T-helper 9 cell (primary cell): ENCODE measurements at places on chromosomes 6 and 20.

GRCh38 chr6:119728220-119728750, 378.7 kb upstream of the MAN1A1 start:
- DNase-seq = no peak

DNA sequence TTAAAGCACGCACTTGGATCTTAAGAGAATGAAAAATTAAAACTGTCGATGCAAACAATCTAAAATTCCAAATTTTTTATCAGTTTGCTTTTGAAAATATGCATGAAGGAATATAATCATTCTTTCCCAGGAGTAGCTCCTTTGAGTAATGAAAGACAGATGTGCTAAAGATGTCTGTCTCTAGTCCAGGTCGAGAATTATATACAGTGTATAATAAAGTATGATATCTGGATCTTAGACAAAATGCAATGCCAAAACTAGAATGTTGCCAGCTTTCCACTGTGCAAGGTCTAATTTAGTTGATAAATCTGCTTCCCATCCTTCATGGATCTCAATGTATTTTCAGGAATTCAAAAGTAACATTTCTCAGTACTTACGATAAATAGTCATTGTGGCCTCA, 65.1 kb upstream of the ADGRG6 start:
- DNase-seq = no peak

- DNase-seq = no peak
Observed at GRCh38 chr6:168860987-168861386, 392.7 kb downstream of the THBS2 start.

GRCh38 chr6:101595276-101595675, 201.8 kb downstream of the GRIK2 start:
- DNase-seq = no peak

GRCh38 chr6:7173843-7174503, 66.2 kb downstream of the RREB1 start:
- DNase-seq = no peak

DNA sequence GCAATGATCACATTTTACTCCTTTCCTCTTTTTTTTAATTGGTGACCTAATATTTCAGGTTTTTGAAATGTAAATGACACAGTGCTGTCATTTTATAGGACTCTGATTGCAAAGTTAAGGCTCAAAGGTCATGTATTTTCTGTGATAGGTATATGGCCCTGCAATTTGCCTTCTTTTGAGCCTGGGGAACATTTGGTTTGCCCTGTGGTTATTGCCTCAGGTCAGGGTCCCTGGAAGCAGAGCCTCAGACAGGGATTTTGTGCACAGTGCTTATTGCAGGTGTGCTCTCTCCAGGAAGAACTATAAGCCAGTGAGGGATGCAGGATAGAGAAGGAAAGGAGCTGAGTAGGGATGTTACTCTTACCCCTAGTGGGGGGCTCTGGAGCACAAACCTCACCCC, 229.3 kb upstream of the ECI2 start:
- no peak for DNase-seq

GRCh38 chr6:35228481-35228880, 14.7 kb downstream of the SCUBE3 start:
- DNase-seq = no peak

DNA sequence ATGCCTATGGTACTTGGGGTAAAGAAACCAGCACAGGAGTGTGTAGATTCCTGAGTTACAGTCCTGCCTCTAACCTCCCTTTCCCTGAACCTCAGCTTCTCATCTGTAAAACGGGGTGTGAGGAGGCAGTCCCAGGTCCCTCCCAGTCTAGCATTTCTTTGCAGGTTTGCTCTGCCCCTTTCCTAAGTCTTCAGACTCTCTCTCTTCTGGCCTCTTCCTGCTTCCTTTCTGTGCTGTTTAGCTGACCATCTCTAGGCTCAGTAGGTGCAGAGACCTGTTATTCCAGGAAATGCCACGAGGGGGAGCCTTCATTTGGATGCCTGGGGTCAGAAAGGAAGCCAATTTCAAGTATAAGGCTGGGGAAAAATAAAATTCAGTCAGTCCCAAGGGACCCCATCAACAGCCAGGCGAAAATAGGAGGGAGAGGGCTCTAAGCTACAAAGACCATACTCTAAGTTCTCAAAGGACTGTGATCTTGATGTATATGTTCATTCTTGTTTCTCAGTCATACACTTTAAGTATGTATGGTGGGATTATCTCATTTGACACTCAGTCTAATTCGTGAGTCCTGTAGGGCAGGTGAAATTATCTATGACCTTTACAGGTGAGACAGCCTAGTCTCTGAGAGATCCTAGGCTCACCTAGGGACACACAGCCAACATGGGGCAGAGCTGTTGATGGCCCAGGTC, 89.1 kb downstream of the NCR2 start:
- DNase-seq = peak; percentile 80

DNA sequence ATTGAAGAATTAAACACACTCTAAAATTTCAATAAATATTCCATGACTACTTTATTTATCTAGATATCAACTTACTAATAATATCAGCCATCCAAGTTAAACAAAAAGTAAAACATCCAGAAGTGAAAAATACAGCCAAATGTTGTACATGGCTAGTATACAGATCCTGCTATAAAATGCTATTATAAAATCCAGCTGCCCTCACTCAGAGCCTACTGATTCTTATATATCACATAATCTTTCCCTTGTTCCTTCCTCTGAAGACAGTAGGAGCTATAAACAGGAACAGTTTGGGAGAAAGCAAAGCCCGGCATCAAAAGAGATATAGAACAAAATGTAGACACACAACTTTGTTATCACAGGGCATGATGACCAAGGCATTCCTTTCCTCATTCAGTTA, 212.9 kb downstream of the PLCB4 start:
- no peak for DNase-seq

DNA sequence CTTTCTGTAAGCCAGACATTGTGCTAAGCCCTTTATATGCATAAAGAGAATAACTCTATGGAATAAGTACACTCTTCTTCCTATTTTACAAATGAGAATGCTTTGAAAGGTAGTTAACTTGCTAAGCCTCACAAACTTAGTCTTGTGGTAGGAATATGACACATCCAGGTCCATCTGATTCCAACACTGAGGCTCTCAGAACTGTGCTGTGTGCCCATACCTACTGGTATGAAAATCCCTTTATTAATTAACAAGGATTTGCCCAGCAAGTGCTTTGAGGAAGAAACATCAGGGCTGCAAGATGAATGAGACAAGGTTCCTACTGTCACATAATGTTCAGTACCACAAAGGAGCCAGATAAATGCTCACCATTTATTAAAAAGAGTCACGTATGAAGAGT, 122.6 kb downstream of the TNFRSF21 start:
- DNase-seq = no peak

GRCh38 chr20:4156411-4156810, 141.1 kb upstream of the RNF24 start:
- no peak for DNase-seq

- no peak for DNase-seq
Observed at GRCh38 chr6:141252828-141253608, 879.7 kb upstream of the GJE1 start.

DNA sequence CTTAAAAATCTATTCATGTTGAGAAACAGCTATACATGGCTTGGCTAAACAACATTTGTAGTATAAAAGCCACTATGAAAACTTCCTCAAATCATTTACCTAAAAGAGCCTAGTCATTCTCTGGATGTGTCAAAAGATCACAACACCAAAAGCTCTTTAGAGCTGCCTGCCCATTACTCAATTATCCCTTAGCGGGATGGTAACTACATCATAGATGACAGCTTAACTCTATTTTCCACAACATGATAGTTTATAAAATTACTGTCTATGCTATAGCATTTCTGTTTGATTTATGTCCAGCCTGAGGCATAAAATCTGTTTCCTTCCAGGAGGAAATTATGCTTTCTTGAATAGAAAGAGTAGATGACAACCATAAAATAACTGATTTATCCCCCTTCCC, 777.6 kb upstream of the HS3ST5 start:
- DNase-seq = no peak

DNA sequence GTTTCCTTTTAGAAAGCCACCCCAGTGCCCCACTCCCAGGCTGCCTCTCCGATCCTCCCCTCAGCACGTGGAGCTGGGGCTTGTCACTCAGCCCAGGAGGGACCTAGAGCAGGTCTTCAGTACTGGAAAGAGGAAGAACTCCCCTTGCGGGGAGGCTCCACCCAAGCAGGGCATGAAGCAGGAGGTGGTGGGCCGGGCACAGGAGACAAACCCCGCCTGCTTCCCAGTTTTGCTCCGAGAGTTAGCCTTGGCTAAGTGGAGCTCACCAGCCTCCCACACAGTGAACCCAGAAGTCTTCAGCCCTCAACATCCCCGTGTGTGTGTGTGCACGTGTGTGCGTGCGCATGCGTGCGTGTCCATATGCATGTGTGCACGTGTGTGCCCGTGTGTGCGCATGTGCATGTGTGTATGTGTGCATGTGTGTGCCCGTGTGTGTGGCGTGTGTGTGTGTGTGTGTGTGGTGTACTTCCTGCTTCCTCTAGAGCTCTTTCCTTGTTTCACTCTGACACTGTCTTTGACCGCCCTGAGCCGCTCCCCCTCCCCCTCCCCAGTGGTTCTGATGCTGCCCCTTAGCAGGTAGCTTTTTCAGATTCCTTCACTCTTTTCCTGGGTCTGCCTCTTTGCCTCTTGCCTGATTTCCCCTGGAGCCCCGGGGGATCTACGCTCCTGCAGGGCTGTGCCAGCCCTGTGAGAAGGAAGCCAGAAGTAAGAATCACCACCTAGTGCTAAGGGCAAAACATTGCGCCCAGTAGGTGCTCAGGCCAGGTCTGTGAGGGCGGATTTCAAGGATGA, 239.8 kb downstream of the CDC5L start:
- DNase-seq = no peak

- no peak for DNase-seq
Observed at GRCh38 chr20:32731882-32732266, 11.4 kb downstream of the COMMD7 start.

GRCh38 chr6:154767003-154767723, 33.9 kb downstream of the SCAF8 start:
- no peak for DNase-seq
